ENCODE measurements at places on chromosomes 5 and 9.

DNA sequence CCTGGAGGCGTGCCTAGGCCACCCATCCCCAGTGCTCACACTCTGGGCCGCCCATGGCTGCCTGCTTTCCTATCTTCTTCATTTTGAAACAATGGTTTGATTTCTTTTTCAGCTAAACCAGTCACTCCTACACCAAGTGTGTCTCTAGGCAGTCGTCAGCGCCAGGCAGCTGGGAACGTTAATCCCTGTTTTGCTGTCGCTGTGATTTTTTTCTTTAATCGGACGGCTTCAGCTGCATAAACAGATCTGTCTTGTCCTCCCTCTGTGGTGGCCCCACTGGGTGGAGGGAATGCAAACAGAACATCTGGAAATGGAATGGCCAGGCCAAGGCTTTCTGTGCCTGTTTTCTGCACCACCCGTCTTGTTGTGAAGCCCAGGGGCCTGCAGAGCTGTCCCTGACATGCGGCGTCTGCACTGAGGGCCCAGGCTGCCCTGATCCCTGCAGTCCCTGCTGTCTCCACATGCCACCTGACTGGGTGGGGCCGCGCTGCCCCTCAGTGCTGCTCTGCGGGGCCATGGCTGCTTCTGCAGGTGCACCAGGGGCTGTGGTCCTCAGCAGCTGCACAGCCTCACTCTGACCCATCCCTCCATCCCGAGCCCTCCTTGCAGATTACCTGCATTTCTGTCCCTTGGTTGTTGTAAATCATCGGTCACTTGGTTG is 51.5 kb downstream of the WNK2 start:
- no peak for DNase-seq

DNA sequence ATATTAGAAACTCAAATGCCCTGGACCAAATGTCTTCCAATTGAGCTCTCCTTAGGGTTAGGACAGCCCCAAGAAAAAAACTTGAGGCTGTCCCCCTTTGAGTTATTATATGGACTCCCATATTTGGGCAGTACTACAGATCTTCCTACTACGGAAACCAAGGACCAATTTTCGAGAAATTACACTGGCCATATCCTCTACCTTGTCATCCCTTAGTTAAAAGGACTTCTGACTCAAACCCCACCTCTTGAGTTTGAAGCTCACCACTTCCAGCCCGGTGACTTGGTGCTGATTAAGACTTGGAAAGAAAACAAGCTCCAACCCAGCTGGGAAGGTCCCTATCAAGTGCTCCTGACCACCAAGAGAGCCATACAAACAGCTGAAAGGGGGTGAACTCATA is 497.0 kb upstream of the GRAMD2B start:
- DNase-seq = no peak

DNA sequence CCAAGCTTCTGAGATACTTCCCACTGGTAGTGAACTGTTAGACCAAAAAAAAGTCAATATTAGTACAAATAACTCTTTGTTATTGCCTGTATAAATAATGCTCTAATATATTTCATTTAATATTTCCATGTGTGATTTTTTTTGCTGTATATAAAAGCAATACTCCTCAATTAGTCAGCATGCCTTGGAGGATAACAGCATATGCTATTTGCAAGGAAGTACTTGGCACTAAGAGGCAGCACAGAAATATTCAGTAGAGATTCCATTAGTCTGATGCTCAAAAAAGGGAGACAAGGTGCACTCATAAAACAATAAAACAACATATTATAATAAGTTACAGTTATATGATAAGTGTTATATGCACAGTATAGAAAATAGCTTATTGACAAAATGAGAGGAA is 296.6 kb upstream of the MPDZ start:
- no peak for DNase-seq

- no peak for DNase-seq
Observed at GRCh38 chr9:6356441-6356840, 28.3 kb downstream of the TPD52L3 start.

- no peak for DNase-seq
Observed at GRCh38 chr9:101536938-101537337, 3.3 kb downstream of the RNF20 start.

GRCh38 chr5:132087661-132088060 is 14.1 kb downstream of the CSF2 start:
- no peak for DNase-seq

DNA sequence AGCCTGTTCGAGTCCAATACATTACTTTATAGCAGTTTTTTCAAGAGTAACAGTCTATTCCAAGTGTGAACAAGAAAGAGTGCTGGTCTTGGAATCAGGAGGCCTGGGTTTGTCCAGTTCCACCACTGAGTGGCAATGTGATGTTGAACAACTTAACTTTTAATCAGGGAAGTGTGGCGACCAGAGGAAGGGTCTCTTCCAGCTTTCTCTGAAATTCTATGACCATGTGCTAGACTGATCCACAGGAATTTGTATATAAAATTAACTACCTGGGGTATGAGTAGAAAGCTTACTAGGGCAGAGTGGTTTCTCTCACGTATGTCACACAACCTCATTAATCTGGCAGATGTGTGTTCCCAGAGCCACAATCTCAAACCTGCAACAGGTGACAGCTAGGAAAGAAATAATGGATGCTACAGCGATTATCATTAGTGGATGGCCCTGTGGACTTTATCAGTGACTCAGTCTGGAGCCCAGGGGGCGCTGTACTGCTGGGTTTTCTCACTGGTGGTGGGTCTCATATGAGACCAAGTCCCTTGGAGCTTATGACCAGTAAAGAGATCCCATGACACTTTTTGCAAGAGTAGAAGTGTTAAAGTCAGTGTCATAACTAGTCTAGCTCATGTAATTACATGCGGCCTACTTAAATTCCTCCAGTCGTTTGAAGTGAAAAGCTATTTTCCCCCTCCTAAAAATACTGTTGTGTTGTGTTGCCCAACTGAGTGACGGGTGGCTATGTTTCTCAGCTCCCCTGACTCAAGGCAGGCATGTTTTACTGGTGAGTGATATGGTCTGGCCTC is 116.5 kb downstream of the GDNF start:
- no peak for DNase-seq

GRCh38 chr5:121025671-121026070 is 561.6 kb downstream of the PRR16 start:
- no peak for DNase-seq

- DNase-seq = no peak
Observed at GRCh38 chr9:134663753-134664415, 22.3 kb downstream of the COL5A1 start.

DNA sequence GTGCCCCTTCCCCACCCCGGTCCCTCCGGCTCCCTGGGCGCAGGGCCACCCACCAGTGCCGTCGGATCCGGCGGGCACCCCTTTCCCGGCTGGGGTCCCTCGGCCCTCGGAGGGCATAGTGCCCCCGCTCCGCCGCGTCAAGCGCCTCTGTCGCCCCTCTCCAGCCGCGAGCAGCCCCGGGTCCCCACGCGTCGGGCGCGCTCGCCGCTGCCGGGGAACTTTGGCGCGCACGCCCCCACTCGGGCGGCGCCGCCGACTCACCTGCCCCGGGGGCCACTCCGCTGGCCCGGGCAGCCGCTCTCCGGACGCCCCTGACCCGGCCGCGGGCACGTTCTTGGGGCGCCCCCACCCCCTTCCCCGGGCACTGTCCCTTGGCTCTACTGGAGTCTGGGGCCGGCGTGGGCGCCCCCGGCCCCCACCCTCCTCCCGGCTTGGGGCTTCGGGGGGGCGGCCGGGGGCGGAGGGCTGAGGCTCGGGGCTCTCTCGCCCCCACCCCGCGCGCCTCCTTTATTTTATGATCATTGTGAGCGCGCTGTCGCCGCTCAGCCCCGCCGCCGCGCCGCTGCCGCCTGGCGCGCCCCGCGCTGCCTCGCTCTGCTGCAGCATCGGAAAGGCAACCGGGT is 1.1 kb upstream of the FAM78A start:
- peak; percentile 28 for DNase-seq

- DNase-seq = no peak
Observed at GRCh38 chr9:11158676-11159075, 545.9 kb upstream of the PTPRD start.

DNA sequence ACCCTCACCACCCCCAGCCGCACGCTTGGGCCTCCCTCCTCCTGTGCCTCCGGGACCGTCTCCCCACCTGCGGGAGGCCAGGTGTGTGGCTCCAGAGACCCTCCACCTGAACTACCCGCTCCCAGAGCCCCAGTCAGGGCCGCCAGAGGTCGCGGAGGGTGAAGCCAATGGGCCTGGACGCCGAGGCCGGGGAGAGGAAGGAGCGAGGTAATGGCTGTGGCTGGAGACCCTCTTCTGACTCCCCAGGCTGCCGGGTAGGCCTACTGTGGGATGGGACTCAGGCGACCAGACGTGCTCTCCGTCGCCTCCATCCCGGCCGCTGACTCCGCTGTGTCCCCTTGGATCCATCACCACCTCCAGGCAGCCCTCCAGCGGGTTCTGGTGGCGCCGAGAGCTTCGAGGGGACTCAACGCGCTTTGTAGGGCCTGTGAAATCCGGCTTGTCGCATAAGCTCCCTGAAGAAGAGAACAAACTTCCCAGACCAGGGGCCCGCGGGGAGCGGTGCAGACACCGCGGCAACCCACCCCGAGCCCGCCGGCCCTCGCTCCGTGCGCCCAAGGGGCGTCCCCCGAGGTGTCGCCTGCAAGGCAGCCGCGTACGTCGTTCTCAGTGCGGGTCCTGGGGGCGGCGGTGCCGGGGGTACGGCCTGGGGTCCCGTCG is 12.6 kb downstream of the IRX2 start:
- DNase-seq = no peak

DNA sequence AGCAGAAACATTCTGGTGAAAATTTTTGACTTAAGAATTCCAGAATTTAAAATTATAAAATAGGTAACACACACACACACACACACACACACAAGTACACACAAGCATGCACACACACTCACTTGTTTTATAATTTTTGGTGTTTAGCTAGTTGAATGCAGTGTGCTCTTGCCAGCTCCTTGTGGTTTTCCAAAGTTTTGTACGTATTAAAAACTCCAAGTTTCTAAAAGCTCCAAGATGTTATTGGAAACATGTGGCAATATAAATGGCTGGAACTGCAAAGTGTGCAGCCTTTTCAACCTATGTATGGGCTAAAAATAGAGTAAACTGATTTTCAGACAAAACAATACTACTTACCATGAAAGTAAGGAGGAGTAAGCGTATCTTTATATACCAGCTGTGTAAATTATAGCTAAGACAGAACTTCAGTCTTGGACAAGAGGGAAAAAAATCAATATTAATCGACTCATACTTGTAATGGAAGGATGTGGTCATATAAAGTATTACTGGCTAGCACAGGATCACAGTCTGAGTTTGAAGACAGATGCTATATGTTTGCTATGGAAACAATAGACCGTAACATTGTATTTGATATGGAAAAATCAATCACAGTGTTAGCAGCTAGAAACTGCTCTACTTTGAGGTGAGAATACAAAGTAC is 727.1 kb upstream of the GRAMD2B start:
- no peak for DNase-seq

DNA sequence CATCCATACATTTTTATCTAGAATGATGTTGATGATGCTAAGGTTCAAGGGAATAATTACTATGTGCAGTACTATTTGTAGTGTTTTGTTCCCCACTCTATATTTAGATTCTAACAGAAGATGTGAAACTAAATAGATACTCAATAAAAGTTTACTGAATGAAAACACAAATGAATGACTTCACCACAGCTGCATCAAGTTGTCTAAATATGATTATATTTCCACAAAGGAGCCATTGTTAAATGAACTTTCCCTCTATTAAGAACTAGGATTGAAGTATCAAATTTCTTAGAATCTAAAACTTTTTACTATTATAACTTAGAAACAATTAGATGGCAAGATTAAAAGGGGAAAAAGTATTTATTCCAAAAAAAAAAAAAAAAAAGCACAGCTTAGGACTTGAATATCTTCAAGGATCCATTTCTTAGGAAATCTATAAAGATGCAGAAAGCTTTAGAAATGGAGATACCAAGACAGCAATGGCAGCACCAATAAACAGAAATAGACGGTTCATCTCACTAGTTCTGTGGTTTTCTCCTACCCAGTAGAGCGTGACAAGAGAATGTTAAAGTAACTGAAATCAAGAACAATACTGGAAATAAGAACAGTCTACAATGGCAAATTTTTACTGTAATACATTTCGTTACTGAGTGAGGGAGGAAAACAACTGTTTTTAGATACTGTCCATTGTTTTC is 347.6 kb downstream of the EBF1 start:
- no peak for DNase-seq

DNA sequence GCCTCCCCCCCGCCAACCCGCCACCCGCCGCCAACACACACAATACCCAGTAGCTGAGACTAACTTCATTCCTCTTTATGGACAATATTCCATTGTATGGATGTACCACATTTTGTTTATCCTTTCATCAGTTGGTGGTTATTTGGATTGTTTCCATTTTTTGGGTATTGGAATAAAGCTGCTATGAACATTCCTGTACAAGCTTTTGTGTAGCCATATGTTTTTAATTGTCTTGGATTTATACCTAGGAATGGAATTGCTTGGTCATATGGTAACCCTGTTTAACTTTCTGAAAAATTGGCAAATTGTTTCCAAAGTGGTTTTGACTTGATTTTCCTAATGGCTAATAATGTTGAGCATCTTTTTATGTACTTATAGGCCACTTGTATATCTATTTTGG is 4.9 kb upstream of the UBTD2 start:
- DNase-seq = no peak

GRCh38 chr5:133466556-133467334 is 145.6 kb downstream of the FSTL4 start:
- DNase-seq = no peak
